OCI-LY7 (cell line): ENCODE measurements at places on chromosomes 3 and 15. TPM values are rescaled to one million over a fixed set of nuclear protein-coding genes. Genes with fewer than 3 reads are reported as not detected.

The GLCE gene
- total RNA-seq = 7.0 and 7.2 TPM in 2 replicates

DNA sequence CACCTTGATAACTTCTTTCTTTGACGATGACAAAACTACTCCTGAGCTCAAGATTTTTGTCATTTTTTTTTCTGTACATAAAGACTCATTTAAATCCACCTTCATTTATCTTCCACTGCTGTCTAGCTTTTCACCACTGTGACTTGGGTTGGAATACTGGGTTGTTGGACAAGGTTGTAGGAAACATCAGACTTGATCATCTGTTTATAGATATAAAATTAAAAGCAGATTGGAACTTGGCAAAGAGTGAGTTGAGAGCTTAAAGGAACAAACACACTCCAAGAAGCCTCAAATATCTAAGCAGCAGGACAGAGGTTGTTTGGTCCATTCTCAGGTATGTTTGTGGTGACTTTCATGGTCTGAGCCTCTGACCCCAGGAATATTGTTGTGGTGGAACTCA lies 141.7 kb upstream of the NDN start:
- DNase-seq = no peak

The SEMA3F gene
- total RNA-seq = 0.18 and 0.84 TPM in 2 replicates

DNA sequence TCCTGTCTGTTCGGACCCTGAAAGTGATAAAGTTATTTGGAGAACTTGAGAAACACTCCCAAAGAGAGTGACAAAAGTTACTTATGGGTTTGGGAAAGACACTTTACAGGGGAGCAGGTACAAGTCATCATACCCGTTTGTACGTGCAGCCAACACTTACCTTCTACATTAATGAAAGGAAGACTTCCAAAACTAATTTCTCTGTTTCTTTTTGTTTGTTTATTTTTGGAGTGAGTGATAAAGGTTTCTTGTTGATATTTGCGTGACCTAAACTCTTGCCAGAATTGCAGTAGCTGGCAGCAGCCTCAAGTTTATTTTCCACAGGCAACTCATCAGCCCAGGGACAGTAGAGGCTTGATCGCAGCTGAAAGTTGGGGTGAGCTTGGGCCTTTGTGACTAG lies 8.4 kb downstream of the ABHD2 start:
- no peak for DNase-seq

DNA sequence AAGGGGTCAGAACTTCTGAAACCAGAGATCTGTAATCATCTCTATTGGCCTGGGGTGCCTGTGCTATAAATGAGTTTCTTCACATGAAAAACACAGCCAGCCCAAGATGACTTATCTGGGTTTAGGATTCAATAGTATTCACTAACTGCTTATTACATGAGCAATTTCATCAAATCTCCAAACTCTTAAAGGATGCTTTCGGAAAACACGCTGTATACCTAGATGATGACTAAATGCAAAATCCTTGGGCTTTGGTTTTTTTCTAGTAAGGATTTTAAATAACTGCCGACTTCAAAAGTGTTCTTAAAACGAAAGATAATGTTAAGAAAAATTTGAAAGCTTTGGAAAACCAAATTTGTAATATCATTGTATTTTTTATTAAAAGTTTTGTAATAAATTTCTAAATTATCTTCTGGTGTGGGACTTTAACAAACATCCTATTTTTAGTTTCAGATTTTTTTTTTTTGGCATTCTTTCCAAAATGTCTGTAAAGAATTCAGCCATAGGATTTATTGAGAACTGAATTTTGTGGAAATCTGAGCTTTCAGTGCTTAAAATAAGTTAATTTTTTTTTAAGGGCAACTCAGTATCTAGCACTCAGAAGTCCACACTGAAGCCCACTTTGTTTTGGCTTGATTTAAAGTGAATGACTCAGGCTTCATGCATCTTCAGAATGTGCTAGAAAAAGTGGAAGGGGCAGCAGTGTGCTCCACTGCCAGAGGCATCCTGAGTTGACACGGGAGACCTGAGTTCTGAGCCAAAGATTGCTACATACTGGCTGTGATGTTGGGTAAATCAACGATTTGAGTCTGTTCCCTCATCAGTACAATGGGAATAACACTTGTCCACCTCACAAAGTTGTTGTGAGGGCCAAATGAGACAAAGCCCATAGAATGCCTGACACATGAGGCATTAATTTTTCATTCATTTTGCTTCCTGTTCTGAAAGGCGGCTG lies 18.7 kb downstream of the TMEM43 start:
- DNase-seq = no peak
